ENCODE measurements at places on chromosomes 7 and 10. TPM values are rescaled to one million over a fixed set of nuclear protein-coding genes. Genes with fewer than 3 reads are reported as not detected.

Gene UPK3BL1
- 39.0 TPM for total RNA-seq

Gene LAMTOR4
- 216 TPM for total RNA-seq

Gene ADAM22
- 4.3 TPM for total RNA-seq

DNA sequence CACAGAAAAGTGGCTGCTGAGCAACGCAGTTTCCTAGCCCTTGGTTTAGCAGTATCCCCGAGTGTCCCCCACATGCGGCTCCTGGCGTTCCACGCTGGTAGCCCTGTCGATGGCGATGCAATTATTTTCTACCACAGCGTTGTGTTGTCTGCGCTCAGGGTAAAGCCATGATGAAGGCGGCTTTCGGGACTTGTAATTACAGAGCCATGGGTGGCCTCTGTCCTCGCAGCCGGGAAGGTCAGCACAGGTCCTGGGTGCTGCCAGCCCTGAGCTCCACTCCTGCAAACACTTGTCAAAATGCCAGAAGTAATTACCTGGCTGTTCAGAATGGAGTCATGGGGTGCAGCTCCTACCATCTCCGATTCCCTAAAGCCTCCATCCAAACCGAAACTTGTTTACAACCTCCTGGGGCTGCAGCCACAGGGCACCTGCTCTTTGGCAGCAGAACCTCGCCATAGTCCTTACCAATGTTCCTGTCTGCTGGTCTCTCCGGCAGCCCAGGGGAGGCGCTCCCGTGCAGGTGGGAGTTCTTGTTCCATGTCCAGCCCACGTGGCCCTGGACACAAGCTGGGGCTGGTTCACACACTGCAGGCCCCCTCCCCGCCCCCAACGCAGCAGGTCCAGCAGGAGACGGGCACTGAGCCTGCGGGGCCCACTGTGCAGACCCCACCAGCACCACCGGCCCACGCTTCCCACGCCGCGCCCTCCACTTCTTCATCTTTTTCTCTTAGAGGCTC lies 512.6 kb downstream of the PTPRN2 start:
- H3K4me3 ChIP-seq, result no peak overlapping the region
- no peaks in the 10 kb centered on the region for H3K36me3 ChIP-seq
- H3K27ac ChIP-seq, result no peak overlapping the region
- H3K27me3 ChIP-seq, result peaks cover 5% of the 10 kb centered on the region
- no peaks in the 10 kb centered on the region for H3K4me1 ChIP-seq

All from T-cell (primary cell).